Stimulated activated CD4-positive, alpha-beta T cell treated with anti-CD3 and anti-CD28 coated beads, Interleukin-15, amount 100 ng/mL, for 1 hour (primary cell): ENCODE measurements at places on chromosomes 4 and X.
A peak's percentile ranks its signal among the peaks of the same experiment; 100 is the strongest.

DNA sequence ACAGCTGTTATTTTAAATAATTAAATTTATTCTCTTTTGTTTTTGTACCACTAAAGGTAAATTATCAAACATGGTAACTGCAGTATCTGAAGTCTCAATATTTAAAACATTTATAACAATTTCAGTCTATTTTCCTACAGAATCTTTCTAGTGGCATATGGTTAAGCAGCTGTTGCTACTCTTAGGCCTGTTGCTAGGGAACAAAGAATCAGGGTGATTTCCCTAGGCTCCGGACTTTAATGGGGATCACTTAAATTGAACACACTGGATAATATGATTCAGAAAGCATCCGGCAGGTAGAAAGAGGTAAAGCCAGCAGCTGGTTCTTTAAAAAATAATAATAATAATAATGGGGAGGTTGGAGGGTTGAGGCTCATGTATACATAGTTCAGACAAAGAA is 17.6 kb downstream of the FBXO8 start:
- DNase-seq = no peak

- no peak for DNase-seq
These were observed 57.7 kb upstream of the UGT2B7 start for GRCh38 chr4:69038582-69038981.

GRCh38 chr4:174681723-174682300 is 147.2 kb downstream of the GLRA3 start:
- no peak for DNase-seq

- no peak for DNase-seq
These were observed 22.0 kb upstream of the SUPT20HL2 start for GRCh38 chrX:24335871-24336270.

DNA sequence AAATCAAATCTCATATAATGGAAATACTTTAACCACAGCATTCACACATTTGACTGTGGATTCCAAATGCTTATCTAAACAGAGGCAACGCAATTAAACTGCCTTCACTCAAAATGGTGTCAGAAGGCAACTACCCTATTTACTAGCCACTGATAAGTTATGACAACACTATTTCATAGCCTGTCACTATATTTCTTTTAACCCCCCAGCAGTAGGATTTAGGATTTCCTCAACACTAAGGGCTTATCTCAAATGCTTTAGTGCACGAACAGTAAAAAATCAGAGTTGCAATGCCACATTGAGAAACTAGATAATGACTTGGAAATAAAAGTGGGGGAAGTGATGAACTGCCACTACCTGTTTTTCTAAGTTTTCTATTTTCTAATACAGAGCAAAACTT is 66.7 kb downstream of the DHX15 start:
- no peak for DNase-seq

DNA sequence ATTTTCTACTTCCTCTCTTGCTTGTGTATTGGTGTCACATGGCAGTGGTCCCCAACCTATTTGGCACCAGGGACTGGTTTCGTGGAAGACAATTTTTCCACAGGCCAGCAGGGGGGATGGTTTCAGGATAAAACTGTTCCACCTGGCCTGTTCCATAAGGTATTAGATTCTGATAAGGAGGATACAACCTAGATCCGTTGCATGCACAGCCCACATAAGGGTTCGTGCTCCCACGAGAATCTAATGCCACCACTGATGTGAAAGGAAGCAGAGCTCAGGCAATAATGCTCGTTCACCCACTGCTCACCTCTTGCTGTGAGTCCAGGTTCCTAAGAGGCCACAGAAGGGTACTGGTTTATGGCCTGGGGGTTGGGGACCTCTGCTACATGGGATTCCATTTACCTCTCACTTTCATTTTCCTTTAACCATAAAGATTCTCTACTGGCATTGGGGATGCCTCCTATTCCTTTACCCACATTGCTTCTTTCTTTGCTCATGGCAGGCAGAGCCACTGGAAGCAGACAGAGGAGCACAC is 38.1 kb downstream of the SEC31A start:
- no peak for DNase-seq

GRCh38 chrX:38220415-38221390 is at the start of gene SRPX:
Gene SRPX (minus strand): TSS chrX:38220871. CDS start chrX:38220792, 79 bp downstream.
- no peak for DNase-seq

DNA sequence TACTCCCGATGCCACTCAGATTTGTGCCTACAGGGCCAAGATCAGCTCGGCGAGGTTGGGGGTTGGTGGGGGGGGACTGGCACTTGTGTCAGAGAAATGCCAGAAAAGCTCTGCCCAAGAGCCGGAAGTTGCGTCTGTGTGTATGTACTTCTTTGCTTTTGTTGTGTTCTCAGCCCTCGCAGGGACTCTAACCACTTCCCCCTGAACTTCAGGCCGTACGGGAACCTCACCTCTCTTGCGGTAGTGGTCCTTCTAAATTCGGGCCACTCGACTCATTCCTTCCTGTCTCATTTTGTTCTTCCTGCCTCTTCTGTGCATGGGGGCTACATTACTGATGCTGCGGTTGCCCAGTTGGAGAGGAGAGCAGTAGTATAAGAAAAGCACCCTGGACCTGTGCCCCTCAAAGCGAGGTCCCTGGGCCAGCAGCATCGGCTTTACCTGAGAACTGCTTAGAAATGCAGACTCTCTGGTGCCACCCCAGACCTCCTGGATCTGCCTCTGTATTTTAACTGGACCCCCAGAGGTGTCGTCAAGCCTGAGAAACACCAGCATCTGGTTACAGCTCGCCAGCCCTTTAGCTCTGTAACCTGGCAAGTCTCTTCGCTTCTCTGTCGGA is 146.3 kb upstream of the RPS6KA3 start:
- DNase-seq = no peak

- DNase-seq = no peak
These were observed 1467.4 kb downstream of the C4orf33 start for GRCh38 chr4:130563185-130563888.

- no peak for DNase-seq
These were observed 30.3 kb downstream of the CCNI start for GRCh38 chr4:77045490-77045889.

DNA sequence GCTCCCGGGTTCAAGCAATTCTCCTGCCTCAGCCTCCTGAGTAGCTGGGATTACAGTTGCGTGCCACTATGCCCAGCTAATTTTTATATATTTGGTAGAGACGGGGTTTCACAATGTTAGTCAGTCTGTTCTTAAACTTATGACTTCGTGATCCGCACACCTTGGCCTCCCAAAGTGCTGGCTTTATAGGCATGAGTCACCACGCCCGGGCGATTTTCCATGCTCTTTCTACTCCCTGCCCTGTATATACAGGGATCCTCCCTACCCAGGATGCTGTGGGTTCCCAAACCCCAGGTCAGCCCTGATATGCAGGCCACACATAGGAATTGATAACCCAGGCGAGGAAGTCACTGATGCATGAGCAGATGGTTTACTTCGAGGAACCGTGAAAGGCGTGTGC is 31.4 kb downstream of the SSX5 start:
- DNase-seq = no peak

- DNase-seq = no peak
These were observed 3.4 kb downstream of the PF4V1 start for GRCh38 chr4:73856518-73856917.

GRCh38 chrX:78109458-78109857 is 5.4 kb downstream of the PGK1 start:
- no peak for DNase-seq

- no peak for DNase-seq
These were observed 82.9 kb upstream of the TAB3 start for GRCh38 chrX:30971774-30972603.

GRCh38 chr4:17385403-17385802 is 126.5 kb downstream of the QDPR start:
- no peak for DNase-seq

- DNase-seq = no peak
These were observed 5.4 kb upstream of the MSX1 start for GRCh38 chr4:4853921-4854648.

DNA sequence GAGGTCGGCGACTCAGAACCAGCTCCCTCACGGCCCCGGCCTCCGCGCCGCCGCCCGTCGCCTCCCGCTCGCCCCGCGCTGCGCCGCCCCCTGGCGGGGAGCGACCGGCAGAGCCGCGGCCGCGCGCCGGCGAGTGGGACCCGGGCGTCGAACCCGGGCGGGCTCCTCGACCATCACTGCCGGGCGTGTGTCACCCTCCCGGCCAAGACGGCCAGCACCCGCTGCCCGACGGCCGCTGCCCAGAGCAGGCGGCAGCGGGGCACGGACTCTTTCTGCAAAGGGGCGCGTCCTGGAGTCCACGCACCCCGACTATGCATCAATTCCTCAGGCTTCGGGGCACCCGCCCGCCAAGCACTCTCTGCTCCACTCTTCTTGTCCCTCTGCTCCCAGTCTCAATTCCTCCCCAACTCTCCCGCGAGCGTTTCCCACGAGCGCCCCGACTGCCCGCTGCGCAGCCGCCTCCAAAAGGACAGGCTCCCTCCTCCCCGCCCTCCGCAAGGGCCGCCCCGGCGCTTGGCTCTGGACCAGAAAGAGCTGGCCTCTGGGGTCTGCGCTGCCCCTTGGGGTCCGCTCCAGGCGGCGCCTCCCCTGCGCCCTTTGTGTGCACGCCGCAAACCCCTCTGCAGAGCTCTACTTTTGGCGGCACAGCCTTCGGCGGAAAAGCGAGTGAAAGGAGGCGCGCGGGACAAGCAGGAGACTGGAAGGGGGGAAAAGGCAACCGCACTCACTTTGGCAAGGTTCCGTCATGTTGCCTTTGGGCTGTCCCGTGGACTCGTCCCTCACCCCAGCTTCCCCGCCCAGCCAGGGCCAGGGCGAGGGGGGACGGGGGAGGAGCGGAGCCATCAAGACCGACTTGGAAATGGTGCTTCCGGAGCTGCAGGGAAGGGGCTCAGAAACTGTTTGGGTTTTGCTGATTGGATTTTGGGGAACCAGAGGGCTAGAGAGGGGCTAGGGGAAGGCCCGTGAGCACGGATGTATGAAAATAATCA is 1.0 kb downstream of the PDE5A start:
- DNase-seq = peak; percentile 9

- DNase-seq = no peak
These were observed 29.2 kb downstream of the NKX1-1 start for GRCh38 chr4:1376841-1377605.

DNA sequence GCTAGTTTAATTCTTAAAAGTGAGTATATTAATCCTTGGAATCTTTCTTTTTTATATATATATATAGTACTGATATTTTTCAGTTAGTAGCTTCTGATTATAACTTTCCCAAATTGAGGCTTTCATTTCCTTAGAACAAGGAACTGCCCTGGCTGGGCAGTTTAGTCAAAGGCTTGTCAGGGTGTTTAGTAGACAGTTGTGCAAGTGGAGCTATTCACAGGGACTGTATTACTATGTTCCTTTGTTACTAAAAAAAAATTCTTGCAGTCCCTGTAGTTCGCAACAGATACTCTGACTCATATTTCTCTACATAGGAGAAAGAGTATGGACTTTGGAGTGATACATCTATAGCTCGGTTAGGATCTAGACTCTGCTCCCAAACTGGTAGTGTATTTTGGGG is 20.8 kb downstream of the USO1 start:
- no peak for DNase-seq

GRCh38 chr4:102439236-102439614 is 61.9 kb upstream of the NFKB1 start:
- no peak for DNase-seq

DNA sequence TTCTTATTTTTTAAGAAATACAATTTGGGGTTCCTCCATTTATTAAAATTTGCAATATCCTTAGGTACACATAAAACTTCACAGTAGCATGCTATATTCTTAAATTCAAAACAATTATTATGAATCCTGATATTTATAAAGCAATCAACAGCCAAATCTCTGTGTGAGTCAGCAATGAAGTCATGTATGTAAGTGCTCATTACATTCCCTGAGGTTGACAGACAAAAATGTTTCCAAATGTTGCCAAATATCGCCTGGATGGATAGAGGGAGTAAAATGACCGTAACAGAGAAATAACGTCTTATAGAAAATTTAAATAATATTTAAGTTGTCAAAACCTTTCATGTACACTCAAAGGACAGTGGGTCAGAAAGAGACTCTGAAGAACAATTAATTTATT is 220.0 kb downstream of the PCDH18 start:
- DNase-seq = no peak

GRCh38 chr4:6225469-6225868 is 25.1 kb upstream of the JAKMIP1 start:
- no peak for DNase-seq

GRCh38 chrX:105869701-105870100 is 47.4 kb downstream of the NRK start:
- DNase-seq = no peak

GRCh38 chrX:8284131-8284530 is 113.1 kb upstream of the VCX2 start:
- DNase-seq = no peak

- no peak for DNase-seq
These were observed 206.4 kb downstream of the NR3C2 start for GRCh38 chr4:148235809-148236208.

GRCh38 chrX:100381619-100382018 is 28.5 kb downstream of the PCDH19 start:
- DNase-seq = no peak

- no peak for DNase-seq
These were observed 686 bp downstream of the MTHFD2L start for GRCh38 chr4:74158466-74159142.

DNA sequence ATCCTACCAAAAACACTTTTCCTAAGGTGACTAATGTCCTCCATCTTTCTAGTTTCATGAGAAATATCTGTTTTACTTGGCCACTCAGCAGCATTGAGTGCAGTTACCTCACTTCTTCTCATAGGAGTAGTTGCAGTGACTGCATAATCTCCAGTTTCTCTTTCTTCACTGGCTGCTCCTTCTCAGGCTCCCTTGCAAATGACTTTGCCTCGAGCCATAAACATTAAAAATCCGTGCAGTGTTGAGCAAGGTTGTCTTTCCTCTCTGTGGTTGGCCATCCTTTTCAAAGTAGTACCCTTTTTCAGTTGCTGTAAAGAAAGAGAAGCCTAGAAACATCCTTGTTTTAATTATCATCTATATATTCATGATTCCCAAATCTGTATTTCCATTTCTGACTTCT is 10.2 kb upstream of the PRKG2 start:
- no peak for DNase-seq

DNA sequence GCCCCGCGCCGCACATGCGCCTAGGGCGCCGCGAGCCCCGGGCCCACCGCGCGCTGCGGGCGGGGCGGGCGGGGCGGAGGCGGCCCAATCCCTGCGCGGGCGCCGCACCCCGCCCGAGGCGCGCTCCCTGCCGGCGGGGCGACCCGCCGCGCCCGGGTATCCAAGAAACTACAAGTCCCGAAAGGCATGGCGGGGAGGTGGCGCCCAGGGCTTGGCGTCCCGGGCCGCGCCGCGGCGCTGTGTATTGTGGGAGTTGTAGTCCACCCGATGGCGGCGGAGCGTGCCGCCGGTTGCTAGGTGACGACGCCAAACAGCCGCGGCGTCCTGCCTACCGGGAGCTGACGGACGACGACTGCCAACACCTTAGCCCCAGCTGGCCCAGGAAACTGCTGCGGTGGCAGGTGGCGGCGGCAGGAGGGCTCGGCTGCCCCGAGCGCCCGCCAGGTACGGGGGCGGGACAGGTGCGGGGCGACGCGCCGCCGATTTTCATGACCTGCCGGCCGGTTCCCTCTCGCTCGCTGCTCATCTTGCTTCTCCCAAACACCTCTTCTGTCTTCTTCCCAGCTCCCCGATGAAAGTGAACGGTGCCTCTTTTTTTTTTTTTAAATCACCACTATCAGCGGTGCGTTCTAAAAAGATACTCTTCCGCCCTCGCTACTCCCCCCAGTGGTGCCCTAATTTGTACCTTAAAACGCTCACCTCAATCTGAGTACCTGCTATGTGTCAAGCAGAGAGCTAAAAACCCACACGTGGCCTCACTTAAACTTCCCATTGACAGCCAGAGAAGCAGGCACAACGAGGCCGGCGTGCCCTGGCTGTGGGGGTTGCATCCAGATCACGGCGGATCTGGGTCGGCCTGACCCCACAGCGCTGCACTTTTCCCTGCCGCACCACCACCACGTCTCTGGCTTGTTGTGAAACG is at the start of gene CFAP99:
Gene CFAP99 (plus strand): TSS at position 306 of the 922 bp plus-strand sequence.
- DNase-seq = peak; percentile 98
